Occipital lobe (tissue), 3 donors: ENCODE measurements at places on chromosomes 3 and 15.

- no peak for DNase-seq
Observed at GRCh38 chr3:74633021-74633420, 18.6 kb upstream of the CNTN3 start.

- DNase-seq: no peak
Observed at GRCh38 chr3:32614956-32615355, 44.3 kb upstream of the DYNC1LI1 start.

DNA sequence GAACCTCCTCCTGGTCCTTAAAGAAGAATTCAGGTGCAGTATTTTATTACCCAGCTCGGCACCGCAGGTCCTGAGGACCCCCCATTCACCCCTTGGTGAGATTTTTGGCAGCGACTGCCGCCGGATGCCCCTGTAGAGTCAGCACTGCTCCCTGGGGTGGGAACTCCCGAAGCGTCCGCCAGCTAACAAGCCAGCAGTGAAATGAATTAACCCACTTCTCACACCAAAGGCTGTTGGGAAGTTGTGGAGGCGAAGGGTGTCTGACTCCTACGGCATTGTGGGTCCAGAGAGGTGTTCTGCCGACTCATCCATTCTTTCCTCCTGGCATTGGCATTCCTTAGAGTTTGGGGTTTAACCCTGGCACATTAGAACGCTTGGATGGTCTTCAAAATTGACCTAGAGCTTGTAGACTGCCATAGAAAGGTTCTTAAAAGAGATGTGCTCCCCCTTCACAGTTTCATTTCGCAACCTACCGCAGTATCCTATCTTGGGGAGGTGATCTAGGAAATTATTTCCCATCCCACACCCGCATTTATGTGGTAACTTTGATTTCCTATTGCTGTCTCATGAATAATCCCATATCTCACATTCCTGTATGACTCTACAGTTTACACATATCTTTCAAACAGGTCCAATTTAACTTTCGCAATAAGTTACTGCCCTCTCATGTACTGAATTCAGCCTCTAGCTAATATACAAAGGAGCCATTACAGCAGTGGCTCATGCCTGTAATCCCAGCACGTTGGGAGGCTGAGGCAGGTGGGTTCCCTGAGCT lies 879 bp upstream of the EIF5A2 start:
- no peak for DNase-seq

- no peak for DNase-seq
Observed at GRCh38 chr3:66592016-66592761, 91.4 kb upstream of the LRIG1 start.

DNA sequence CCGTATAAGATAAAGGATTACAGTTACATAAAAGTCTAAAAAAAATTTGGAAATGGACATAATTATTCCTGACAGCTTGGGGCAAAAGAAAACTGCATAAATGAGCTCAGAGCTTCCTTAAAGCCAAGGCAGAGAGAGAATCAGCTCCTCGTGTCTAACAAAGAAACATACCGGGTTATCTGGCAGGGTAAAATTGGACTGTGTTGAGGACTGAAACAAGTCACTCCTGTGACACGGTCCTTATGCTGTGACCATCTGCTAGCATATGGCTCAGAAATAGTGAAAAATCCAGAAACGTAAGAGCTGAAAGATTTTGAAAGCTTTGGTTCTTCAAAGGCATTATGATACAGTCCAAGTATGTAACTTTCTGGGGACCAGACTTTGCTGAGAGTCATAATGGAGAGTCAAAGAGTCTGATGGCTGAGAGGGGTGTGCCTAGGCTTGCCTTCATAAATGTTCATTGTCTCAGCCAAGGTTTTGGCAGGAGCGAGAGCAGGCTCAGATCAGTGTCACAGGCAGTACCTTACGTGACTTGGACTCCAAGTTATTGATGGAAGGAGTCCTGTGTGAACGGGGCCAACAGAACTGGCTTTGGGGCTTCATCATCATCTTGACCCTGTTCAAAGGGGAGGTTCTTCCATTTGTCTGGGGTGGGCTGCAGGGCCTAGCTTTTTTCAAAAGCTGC lies 12.5 kb downstream of the MAP6D1 start:
- peak; percentile 53 for DNase-seq

DNA sequence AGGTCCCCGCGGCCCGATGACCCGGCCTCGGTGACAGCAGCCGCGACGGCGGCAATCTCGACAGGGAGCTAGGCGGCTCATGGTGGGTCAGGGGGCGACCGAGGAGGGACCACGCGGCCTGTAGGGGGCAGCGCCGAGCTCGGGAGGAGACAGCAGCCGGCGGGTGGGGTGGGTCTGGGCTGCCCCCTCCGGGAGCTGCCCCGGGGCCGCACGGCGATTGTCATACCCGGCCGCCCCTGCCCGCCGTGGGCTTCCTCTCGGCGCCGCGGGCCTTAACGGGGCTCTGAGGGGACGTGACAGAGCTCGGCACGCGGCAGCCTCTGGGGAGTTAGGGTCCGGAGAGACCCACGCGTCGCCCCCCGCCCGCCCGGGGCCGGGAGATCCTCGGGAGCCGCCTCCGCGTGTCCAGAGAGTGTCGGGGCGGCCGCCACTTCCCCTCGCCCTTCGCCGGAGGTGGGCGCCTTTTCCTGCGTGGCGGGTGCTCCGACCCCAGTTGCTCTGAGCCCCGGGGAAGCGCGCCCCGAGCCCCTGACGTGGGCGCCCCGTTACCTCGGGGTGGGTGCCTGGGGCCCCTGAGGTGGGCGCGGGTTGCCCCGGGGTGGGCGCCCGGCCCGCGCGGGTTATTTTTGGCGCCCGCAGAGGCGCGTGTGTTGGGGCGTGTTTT lies 539 bp upstream of the PLCL2 start:
- DNase-seq: no peak

GRCh38 chr15:92033723-92034122 lies 180.2 kb downstream of the SLCO3A1 start:
- no peak for DNase-seq

GRCh38 chr15:71400294-71400693 lies 285.0 kb downstream of the THSD4 start:
- no peak for DNase-seq
